ENCODE measurements at places on chromosomes 6 and 20.
A peak's percentile ranks its signal among the peaks of the same experiment; 100 is the strongest.

DNA sequence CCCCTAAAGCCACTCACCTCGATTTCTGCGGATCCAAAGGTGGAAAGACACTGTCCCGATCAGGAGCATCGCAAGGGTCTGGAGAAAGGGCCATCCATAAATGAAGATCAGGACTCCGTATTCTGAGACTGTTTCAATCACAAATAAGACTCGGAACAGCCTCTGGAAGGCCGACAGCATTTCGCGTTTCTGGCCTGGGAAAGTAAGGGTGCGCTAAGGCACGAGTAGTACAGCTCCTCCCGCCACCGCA is 44.6 kb downstream of the DPPA5 start:
- no peak for DNase-seq

DNA sequence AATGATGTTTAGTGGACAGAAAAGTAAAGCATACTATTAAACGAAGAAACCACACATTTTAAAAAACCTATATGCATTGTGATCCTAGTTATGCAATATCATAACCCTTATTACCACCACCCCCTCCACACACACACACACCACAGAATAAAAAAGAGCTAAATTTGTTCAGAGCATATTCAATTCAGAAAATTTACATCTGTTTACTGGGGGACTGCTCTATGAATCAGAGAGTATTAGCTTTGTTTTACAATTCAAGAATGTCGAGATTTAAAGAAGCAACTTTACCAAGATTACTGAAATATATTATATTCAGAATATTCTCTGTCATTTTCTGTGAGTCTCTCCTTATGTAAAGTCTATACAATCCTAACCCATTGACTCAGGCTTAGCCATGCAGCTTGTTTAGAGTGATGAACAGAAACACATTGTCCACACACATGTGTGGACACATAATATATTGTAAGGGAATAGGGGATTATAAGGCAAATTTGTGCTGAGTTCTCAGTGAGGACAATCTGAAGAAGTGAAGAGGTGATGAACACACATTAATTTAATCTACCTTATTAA is 369.6 kb upstream of the MARCKS start:
- no peak for DNase-seq

GRCh38 chr6:83514466-83514865 is 2.1 kb downstream of the PRSS35 start:
- no peak for DNase-seq

- no peak for DNase-seq
Observed at GRCh38 chr6:168216117-168216516, 103.5 kb downstream of the DACT2 start.

- DNase-seq, result no peak
Observed at GRCh38 chr6:13013681-13014503, 297.3 kb downstream of the PHACTR1 start.

DNA sequence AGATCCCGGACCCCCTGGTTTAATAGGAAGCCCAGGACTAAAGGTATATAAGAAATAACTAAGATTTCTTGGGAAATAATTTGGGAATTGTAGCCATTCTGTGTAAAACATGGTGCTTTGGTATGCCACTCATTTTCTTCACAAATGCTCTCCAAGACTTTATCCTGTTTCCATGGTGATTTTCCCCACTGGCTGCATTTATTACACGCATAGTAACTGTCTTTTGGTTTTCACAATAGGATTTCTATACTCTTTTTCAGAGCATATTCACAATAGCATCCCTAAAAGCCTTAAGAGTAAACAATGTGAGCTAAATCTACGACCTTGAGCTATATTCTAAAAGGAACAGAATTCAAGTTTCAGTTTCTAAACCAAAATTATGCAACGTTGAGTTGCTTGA is 160.8 kb downstream of the COL9A1 start:
- no peak for DNase-seq

GRCh38 chr6:158048589-158048988 is 66.9 kb downstream of the SYNJ2 start:
- DNase-seq, result no peak

GRCh38 chr6:150336299-150336698 is 32.5 kb upstream of the IYD start:
- no peak for DNase-seq

- no peak for DNase-seq
Observed at GRCh38 chr20:59708326-59708725, 104.0 kb downstream of the PHACTR3 start.

DNA sequence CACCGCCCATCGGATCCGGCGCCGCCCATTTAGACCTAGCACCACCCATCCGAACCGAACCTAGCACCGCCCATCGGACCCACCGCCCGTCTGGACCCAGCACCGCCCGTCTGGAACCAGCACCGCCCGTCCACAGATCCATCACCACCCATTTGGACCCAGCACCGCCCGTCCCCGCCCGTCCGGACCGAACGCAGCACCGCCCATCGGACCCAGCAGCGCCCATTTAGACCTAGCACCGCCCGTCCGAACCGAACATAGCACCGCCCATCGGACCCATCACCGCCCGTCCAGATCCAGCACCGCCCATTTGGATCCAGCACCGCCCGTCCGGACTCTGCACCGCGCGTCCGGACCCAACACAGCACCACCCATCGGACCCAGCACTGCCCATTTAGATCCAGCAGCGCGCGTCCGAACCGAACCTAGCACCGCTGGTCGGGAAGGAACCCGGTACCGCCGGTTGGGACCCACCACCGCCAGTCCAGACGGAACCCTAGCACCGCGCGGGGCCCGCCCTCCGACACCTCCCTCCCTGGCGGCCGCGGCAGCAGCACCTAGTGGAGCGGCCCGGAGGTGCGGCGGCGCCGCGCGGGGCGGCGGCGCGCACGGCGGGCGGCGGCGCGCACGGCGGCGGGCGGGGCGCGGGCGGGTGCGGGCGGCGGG is 348 bp upstream of the AFDN start:
- peak; percentile 27 for DNase-seq

DNA sequence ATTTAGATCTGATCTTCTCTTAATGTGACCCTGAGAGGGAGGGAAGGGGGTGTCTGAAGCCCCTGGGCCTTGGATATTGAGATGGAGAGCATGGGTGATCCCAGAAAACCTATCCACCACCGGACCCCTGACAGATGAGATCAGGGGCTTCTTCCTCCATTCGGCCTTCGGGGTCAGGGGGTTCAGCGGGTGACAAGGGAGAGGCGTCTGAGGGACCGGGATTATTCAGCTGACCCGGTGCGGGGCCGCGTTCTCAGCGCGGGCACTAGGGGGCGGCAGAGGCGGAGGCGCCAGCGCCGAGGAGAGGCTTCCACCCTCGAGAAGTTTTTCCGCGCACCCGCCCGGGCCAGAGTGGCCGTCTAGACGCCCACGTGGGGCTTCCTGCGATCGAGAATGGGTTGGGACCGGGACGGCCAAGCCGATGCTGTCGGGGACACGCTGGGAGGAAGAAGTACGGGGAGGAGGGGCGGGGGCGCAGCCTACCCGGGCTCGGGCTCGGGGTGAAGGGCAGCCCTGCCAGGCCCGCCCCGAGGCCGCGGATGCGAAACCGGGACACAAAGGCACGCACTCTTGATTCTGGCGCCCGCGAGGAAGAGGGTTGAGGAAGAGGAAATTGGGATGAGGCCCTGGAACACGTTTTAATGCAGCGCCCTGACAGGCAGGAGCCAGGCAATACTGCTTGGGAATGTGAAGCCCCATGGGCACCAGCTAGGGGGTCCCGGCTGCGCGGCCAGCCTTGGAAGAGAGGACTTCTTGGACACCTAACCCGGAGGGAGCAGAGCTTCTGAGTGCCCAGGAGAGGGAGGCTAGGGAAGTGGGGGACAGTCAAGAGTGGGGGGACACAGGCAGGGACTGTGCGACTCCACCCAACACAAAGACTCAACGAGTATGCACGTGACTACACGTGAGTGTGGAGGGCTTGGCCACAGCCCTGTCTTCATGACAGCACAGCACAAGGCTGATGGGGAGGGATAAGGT is 30.6 kb downstream of the COL11A2 start:
- DNase-seq, result peak; percentile 93

DNA sequence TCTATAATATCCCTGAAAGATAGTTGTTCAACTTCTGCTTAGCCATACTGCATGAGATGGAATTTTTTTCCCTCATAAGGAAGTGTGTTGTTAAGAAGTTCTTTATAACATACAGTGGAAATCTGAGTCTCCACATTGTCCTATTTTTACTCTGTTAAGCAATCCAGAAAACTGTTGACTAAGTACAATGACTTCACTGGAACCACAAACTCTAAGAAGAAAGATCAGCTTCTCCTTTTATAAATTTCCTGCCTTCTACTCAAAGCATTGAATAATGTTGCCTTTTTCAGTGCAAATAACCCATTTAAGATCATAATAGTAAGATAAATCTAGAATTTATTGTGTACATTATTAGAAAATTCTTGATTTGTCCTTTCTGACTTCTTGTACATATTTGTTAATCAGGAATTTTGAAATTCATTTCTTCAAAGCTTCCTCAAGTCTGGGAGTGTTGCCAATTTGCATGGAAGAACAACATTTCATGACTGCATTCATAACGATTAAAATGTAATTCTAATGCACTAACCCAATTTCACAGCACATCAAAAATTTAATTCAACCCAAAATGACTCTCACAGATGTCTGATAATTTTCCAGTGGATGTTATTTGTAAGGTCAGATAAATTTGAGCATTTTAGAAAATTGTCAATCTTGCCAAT is 45.6 kb upstream of the ANKEF1 start:
- DNase-seq, result no peak

- DNase-seq, result no peak
Observed at GRCh38 chr6:12935637-12936036, 219.1 kb downstream of the PHACTR1 start.

DNA sequence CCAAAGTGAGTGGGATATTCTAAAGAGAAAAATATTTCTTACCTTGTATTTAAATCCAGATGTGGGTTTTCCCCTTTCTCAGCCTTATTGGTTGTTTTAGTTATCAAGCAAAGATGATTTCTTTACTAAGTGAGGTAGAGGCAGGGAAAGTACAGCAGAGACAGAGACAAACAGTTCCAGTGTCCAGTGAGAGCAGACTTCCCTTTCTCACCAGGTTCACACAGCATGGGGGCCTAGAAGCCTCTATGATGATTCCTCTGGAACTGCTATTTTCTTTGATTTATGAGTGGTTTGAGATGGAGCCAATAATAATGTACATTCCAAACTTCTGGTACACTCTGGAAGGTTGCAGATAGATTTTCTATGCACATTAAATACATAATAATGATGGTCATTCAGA is 234.0 kb upstream of the MARCKS start:
- DNase-seq, result no peak

DNA sequence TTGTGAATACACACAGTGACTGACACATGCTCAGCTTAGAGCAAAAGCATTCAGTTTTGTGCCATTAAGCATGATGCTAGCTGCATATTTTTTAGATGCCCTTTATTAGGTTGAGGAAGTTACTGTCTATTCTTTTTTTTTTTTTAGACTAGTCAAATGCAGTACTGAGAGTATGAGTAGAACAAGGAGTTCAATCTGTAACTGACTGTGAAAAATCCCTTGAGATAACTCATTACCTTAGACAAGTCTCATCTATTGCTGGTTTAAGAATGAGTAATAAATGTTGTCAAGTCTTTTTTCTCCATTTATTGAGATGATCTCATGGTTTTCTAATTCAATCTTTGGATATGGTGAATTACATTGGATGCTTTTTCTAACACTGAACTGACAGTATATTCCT is 23.2 kb downstream of the AHI1 start:
- no peak for DNase-seq

DNA sequence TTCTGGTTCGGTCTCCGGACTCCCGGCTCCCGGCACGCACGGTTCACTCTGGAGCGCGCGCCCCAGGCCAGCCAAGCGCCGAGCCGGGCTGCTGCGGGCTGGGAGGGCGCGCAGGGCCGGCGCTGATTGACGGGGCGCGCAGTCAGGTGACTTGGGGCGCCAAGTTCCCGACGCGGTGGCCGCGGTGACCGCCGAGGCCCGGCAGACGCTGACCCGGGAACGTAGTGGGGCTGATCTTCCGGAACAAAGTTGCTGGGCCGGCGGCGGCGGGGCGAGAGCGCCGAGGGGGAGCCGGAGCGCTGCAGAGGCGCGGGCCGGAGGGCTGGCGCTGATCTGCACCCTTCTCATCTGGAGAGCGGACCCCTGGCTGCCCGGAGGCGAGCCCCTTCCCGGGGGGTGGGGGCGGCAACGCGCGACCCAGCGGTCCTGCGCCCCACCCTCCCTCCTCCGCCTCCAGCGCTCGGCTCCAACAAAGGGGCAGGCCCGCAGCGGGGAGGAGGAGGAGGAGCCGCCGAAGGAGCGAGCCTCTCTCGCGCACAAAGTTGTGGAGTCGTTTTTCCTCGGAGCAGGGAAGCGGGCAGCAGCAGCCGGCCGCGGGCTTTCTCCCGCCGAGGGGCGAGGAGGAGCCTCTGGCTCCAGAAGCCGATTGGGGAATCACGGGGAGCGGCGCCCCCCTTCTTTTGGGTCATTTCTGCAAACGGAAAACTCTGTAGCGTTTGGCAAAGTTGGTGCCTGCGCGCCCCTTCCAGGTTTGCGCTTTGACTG is at the start of gene UTRN:
Gene UTRN (plus strand): TSS at position 553 of the 765 bp plus-strand sequence. CDS start 6,494 bp downstream, outside the sequence.
- peak; percentile 34 for DNase-seq

GRCh38 chr6:38269461-38270172 is 370.1 kb downstream of the BTBD9 start:
- DNase-seq, result no peak

DNA sequence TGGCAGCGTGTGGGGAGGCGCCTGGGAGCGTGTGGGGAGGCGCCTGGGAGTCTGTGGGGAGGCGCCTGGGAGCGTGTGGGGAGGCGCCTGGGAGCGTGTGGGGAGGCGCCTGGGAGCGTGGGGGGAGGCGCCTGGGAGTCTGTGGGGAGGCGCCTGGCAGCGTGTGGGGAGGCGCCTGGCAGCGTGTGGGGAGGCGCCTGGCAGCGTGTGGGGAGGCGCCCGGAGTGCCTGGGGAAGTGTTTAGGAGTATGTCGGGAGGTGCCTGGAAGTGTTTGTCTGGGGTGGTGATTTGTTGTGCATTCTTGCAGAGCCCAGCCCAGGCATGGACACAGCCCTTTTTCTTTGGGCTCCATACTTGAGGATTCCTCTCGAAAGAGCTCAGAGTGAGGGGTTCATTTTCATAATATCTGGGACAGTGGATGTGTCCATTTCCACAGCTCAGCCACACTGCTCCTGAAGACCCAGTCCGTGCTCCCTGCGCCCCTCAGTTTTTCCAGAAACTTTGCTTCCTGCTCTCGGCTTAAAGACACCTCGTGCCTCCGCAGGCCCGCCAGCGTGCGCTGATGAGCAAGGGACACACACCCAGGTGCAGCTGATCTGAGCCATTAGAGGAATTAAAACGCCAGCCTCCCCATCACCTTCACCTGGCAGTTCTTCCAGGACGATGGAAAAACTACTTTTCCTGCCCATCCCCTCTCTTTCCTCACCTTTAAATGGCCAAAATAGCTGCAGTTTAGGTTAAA is 172.2 kb upstream of the THBS2 start:
- DNase-seq, result no peak
